ENCODE measurements at places on chromosomes 5 and 9.
A peak's percentile ranks its signal among the peaks of the same experiment; 100 is the strongest.

GRCh38 chr9:133058071-133058470 lies 3.7 kb upstream of the CEL start:
- no peak for DNase-seq

DNA sequence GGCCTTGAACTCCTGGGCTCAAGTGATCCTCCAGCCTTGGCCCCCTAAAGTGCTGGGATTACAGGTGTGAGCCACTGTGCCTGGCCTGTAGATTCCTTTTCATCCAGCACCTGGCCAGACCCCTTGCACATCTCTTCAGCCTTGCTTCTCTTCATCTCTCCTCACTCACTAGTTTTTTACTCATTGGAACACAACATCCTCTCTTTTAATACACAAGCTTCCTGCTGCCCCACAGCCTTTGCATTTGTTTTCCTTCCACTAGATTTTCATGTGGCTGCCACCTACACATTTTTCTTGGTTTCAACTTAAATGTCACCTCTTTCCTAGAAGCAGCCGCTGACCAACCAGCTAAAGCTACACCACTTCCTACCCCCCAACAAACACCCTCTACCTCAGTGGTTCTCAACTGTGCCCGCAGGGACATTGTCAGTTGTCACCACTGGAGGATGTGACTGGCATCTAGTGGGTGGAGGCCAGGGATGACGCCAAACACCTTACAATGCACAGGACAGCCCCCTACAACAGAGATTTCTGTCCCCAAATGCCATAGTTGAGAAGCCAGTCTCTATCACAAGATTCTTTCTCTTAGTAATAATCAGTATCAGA lies 33.7 kb downstream of the HAVCR1 start:
- DNase-seq, result no peak

DNA sequence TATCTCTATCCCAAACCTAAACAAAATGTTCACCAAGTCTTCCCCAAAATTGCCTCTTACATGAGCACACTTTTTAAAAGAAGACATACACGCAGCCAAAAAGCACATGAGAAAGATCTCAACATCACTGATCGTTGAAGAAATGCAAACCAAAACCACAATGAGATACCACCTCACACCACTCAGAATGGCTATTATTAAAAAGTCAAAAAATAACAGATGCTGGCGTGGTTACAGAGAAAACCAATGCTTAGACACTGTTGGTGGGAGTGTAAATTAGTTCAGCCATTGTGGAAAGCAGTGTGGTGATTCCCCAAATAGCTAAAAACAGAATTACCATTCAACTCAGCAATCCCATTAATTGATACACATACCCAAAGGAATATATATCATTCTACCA lies 83.8 kb downstream of the SEMA5A start:
- no peak for DNase-seq

DNA sequence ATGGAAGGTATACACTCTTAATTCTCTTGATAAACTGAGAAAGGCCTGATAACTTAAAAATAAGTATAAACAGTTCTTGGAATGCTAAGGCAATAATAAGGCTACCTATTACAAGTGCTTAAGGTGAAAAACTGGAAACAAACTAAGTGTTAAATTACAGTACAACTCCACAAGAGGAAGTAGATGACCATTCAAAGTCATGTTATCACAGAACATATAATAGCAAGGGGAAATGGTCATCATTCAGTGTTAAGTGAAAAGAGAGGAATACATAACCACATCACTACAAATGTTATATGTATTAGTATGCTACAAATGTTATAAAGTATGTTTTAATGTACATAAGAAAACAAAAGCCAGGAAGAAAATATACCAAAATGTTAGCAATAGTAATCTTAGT lies 135.9 kb downstream of the CCDC192 start:
- no peak for DNase-seq

- no peak for DNase-seq
Observed at GRCh38 chr5:143234162-143234842, 169.2 kb downstream of the NR3C1 start.

DNA sequence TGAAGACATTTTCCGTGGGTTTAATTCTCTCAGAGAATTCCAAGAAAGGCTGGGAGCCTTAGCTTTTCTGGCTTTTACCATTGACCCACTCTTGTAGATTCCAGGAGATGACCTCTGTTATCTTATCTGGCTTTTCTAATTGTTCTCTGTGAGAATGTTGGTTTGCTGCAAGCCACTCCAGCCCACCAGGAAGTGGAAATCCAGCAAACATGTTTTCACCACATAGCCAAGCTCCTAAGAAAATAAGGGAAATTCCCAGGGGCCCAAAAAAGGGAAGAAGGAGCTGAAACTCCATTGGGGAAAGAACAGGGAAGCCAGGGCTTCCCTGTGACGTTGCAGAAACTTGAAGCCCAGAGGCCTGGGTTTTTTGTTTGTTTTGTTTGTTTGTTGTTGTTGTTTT lies 19.7 kb downstream of the GPR107 start:
- DNase-seq, result no peak

- peak; percentile 17 for DNase-seq
Observed at GRCh38 chr9:81789721-81790120, 100.4 kb upstream of the TLE1 start.
